ENCODE measurements at places on chromosomes 7 and 10.

DNA sequence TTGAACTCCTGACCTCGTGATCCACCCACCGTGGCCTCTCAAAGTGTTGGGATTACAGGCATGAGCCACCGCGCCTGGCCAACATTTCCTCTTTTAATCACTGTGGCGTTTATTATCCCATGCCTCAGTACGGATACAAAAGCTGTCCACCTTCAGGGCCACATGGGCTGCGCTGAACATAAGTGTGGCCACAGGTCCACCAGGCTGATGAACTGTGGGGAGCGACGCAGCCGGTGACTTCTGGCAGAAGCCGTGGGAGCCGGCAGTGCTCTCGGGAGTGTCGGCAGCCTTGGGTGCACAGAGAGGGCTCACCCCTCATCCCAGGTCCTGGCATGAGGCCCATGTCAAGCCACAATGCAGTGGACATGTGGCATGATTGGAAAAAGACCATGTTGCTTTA, 223.6 kb downstream of the TNS3 start:
- DNase-seq, result no peak

DNA sequence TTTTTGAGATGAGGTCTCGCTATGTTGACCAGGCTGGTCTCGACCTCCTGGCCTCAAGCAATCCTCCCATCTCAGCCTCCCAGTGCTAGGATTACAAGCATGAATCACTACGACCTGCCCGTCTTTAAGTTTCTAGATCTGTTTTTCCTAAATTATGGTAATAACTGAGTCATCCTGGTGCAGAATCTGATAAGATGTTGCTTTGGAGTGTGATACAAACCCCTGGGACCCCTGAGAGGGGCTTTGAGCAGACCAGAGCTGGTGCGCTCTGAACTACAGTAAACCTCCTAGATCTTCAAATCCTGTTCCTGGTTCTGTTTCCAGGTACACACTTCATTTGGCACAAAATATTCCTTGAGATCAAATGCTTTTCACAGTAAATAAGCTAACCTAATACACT, 34.2 kb downstream of the RPP38 start:
- no peak for DNase-seq

GRCh38 chr10:33878238-33878786, 543.8 kb upstream of the NRP1 start:
- DNase-seq, result no peak

DNA sequence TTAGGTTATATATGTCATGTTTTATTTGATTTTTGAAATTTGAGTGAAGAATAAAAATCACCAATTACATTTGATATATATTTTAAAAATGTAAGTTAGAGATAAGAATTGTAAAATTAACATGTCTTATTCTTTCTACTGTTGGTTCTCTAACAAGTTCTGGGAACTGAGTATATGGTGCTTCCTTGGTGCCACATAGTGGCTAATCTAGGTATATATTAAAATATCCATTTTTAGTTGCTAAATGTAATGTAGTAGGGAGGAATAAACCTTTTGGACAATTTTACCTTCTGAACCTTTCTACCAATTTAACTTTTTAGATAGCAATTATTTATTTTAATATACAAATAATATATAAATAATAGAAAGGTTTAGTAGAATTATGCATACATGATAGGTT, 17.5 kb downstream of the CFAP69 start:
- no peak for DNase-seq

DNA sequence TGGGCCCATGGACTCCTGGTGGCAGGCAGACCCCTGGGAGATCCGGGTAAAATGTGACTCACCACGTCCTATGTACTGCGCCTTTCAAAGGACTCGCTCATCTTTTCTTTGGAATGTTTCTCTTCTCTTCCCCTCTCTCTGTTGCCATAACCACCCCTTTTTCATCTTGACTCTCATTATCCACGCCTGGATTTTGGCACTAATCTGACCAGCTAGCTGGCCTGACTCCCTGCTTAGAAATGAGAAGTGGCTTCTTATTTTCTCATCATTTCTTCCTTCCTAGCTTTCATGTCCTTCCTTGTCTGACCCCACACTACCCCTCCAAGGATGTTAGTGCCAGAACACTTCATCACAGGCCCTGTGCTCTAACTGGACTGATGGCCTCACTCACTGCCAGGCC, 98.0 kb upstream of the FAM171A1 start:
- DNase-seq, result no peak

DNA sequence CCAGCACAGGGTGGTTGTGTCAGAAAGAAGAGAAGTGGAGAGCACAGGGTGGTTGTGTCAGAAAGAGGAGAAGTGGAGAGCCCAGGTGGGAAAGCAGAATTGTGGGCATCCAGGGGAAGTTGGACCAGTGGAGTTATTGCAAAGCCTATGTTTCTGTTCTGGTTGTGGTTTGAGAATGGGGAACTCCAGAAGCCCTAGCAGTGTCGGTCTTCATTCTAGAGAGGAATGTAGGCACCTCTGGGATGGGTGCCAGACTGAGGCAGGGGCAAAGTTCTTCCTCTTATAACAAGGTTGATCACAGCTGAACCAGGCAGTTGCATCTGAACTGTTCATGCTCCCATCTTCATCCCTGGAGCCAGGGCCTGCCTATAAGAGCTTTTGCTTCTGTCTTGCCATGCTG, 954 bp downstream of the FSCN3 start:
- no peak for DNase-seq

DNA sequence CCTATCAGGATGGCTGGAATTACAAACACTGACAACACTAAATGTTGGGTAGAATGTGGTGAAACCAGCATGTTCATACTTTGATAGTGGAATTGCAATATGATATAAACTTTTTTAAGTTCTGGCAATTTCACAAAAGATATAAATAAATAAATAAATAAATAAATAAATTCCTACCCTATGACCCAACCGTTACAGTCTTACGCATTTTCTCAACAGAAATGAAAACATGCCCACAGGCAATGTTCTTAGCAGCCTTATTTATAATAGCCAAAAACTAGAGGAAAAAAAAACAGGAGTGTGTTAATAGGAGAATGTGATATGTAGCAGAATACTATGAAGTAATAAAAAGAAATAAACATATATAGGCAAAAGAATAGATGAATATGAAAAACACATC, 318.9 kb downstream of the IPMK start:
- no peak for DNase-seq

DNA sequence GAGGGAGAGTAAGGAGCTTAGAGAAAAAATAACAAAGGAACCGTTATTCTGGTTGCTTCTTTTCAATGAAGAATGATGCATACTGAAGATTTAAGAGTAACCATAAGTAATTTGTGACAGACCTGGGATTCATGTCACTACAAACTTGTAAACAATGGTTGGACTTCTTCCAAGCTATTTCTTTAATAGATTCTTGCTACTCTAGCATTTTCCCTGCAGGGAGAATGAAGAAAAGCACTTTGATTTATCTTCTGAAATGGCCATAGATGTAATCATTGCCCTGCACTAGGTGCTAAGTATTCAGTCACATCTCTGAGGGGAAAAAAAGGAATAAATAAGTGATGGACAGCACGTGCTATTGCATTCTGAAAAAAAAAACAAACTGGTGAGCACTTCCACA, 606.6 kb upstream of the LRRN3 start:
- no peak for DNase-seq

GRCh38 chr7:80942261-80943041, 23.6 kb upstream of the SEMA3C start:
- no peak for DNase-seq

- DNase-seq, result no peak
These were observed 88.1 kb upstream of the KMT2C start for GRCh38 chr7:152523916-152524315.

DNA sequence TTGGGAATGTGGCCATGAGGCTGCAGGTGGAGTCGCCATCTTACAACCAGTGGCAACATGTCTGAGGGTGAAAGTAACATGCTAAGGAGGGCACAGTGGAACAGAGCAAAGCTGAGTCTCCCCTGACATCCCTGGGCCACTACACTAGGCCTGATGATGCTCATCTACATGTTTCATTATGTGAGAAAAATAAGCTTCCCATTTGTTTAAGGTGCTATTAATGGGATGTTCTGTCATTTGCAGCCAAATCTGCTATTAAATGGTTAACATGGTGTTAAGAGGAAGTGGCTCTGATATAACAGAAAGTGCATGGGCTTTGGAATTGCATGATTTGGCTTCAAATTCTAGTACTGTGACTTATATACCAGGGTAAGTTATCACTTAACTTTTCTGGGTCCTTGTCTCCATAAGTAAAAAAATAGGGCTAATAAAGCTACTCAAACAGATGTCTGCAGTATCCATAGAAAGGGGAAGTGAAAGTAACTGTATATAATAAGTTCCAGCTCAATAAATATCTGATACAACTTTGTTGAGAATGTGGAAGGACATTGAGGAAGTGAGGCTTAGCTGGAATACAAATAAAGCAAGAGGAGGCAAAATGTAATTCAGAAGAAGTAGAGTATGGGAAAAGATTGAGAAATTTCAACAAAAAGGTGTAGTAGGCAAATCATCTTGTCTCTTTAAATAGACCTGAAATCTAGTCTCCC, 158.9 kb downstream of the RTKN2 start:
- DNase-seq, result no peak

- DNase-seq, result no peak
These were observed 141.1 kb downstream of the CDK14 start for GRCh38 chr7:90736968-90737939.

DNA sequence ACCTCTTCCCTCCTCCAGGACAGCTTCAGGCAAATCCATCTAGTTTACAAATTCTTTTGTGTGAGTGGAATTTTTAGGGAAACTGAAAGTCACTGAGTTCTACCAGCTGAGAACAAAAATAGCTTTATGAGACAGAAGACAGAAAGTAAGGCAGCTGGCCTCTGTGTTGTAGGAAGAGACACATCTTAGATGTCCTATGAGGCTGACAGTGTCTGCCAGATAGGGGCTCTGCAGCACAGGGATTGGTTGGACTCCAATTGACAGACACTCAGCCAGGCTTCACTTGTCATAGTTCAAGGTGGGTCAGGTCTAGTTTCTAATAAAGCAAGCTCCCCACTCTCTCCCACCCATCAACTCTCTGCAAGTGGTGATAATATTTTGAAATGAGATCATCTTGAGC, 574.9 kb downstream of the CCSER2 start:
- DNase-seq, result no peak

DNA sequence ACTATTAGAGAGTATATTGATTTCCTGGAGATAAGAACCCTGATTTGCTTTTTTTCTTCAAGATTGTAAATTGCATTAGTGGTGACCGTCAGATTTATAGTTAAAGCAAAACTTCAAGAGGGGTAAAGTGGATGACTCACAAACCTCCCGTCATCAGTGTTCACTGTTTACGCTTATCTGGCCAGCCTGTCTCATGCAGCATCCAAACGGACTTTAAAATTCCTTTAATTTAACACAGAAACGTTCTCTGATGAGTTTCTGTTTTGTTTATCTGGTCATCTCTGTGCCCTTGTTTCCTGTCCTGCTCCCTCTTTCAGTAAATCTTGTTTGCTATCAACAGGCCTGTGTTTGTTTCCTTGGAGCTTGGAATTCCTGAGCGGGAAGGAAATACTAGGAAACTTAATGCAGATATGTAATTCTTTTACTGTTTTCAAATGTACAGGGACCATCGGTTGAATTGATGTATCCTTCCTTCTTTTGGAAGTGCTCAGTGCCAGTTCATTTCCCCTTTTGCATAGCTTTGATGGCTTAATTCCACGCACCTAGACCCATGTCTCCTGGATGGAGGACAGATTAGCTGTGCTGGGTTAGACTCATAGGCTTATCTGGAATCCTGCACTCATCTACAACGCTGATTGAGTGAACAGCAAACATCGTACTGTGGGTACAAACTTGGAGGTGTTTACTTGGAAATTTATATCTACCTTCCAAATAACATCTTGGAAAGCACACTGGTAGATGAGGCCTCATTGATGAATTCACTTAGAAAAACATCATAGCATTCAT, 21.3 kb downstream of the PTPRE start:
- DNase-seq, result no peak

DNA sequence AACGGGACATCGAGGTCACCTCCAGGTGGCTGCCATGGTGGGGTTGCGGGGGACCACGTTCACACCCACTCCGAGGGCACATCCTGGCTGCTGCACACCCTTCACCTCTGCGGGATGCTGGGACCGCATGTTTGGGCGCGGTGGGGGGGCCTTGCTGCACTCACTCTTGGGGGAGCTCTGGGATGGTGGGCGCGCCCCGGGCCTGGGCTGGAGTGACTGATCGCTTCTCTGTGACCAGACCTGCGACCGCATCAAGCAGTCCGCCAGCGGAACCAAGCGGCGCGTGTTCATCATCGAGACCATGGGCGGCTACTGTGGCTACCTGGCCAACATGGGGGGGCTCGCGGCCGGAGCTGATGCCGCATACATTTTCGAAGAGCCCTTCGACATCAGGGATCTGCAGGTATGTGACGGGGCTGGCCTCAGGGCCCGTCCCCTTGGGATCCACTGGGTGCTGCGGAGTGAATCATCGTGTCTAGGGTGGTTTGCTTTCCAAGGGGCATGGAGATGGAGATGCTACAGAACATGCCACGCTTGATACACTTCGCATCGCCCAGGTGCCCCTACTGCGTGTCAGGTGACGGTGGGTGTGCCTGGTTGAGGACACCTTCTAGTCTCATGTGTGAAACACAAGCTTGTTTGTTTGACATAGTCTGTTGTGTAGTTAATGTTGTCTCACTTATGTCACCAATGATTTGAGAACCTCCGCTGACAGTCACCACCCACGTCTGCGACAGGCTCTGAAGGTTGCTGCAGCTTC, 42.8 kb downstream of the PITRM1 start:
- no peak for DNase-seq

DNA sequence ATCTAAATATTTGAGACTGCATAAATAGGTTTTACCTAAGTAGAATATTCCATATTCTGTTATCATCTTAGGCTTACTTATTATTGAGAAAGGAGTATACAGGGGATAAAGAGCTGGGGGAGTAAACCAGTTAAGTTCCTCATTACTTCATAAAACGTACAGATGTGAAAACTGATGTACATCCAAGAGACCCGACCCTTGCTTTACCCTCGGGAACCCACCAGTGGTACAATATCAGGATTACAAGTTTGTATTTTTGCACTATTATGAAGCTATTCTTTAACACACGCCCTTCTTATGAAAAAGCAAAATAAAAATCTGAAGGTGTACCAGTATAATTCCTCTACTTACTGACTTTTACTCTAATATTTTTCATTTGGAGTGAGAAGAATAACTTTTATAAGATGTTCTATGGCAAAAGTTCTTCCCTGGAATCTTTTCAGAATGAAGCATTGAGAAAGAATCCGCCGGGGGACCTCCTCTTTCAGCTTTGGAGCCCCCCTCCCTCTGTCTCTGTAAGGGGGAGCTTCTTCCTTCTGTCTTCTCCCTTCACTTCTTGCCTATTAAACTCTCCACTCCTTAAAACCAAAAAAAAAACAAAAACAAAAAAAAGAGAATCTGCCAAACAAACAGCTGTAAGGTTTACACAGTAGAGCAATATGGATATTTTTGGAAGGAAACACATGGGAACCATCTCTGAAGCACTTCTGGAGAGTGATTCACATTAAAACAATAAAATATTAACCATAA, 550.0 kb downstream of the TNS3 start:
- DNase-seq, result no peak

Data from stimulated activated CD4-positive, alpha-beta T cell treated with anti-CD3 and anti-CD28 coated beads, TNF-alpha, amount 100 ng/mL, for 4 hours (primary cell).